ENCODE measurements at places on chromosomes 6 and 20.

- no peak for DNase-seq
Observed at GRCh38 chr6:24844903-24845302, 46.2 kb upstream of the ARMH2 start.

DNA sequence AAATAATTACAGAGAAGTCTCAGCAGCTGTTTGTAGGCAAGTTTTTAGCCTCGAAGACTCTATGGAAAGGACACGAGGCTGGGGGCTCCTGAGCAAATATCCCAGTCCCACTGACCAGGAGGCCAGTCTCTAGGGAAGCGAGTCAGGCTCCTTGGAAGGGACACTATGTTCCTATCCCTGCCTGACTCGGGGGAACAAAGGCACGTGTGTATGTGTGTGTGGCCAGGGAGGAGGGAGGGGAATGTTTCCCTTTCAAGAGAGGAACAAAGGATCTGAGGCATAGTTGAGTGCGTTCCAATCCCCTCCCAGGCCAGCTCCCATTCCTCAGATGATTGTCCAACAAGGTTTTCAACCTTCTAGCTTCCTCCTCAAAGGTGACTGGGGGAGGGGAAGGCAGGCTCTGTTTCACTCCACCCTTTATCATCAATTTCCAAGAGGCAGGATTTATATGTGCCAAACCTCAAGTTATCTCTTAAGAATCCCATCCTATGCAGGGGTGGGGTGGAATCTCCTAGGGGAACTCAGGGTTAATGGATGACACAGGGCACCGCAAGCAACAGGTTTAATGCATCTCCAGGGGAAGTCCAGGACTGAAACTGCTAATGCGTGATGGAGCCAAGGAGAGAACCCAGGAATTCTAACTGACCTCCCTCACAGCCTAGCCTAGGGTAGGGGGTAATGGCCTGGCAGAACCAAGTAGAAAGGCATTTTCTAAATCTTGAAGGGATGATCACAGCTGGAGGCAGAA lies 9.9 kb downstream of the BCL2L1 start:
- no peak for DNase-seq

- no peak for DNase-seq
Observed at GRCh38 chr6:30922447-30922852, 8.4 kb downstream of the VARS2 start.

DNA sequence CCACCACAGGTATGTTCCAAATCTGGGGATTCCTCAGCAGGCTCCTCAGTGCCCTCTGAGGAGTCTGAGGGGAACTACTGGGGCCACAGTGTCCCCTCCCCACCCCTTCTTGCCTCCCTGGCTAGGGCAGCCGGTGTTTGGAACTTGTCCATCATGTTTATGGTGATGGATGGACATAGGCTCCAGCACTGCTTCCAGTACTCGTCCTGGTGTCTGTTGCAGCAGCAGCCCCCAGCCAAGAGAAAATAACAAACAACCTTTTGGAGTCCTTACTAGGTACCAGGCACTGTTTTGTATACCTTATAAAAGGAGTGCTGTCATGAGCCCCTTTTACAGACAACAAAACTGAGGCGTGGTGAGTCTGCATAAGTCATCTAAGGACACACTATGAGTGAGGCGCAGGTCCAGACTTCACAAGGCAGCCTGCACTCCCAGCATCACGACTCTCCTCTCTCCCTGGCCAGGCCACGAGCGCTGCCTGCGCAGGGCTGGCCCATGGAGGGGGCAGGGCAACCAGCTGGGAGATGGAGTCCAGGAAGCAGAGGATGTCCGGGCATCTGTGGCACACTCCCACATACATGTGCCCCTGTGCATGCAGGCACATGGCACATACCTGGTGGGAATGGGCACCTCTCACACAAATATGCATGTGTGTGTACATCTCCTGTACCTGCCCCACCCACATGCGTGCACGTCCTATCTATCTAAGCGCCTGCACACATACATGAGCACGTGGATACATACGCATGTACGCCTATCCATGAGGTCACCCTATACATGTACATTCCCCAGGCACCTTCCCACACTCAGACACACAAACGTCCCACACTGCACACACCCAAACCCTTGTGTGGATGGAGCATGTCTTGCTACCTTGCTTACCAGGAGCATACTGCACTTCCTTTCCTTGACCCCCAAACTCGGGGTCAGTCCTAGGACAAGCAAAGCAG lies 152.7 kb downstream of the VEGFA start:
- DNase-seq, result no peak

DNA sequence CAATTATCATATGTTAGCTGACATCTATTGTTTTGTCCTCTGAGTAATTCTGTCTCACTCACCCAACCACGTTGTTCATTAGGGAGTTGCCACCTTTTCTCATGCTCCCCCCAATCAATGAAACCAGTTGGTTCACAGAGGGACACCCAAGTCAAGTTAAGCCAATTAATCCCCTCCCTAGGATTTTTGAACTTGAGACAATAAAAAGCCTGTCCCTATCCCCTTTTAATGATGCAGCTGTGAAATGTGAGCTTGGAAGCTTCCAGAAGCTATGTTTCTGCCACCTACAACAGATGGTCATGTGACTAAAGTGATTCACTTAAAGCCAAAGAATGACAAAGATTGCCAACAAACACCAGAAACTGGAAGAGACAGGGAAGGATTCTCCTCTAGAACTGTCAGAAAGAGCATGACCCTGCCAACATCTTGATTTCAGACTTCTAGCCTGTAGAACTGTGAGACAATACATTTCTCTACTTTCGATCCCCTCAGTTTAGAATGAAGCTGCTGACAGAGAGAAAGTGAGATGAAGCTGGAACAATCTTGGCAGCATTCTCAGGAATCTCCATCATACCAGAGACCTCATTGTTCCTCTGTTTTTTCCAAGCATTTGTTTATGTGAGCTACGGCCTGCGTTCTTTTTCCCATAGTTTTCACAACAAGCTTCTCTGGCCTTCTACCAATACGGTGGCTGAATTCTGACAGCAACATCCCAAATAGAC lies 57.8 kb upstream of the TPD52L1 start:
- DNase-seq, result no peak

- DNase-seq, result no peak
Observed at GRCh38 chr6:107409942-107410341, 49.4 kb downstream of the PDSS2 start.

DNA sequence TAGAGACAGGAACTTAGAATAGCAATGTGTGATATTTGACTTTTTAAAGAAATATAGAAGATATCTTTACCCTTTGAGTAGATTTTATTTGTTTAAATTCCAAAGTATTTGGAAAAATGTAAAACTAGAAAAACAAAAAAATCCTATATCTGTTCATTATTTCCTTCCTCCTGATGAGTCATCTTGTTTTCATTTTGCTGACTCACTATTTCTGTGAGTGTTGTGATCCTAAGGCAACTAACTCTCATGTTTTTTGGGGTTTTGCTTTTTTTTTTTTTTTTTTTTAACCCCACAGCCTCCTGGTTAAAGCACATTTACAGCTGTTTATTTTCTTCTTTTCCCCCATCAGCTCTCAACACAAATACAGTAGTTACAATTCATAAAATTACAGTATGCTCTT lies 37.8 kb upstream of the THEMIS start:
- peak; percentile 61 for DNase-seq

DNA sequence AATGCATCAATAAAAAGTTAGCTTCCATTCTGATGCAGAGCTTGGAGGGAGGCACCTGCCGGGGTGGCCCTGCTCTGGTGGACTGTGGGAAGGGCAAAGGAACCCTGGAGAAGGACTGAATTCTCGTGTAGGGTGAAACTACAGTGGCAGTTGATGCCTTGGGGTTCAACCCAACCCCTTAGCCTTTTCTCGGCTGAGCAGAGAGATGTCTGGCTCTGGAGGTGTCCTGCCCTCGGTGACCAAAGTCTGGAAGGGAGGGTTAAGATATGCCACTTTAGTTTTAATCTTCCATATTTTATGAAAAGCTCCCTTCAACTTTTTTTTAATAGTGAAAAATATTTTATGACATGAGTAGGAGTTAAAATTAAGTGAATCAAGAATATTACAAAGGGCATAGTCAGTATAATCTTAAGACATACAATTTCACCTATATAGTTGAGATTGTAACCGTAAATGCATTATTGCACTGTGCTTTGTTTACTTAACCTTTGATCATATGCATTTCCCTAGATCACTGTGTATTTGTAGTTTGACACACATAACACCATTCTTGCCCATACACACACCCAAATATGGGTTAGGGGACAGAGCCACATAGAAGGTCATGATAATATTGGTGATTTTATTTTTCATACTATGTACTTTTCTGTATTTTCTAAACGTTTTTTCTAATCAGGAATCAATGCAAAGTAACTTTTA lies 179.6 kb downstream of the MCHR2 start:
- no peak for DNase-seq

DNA sequence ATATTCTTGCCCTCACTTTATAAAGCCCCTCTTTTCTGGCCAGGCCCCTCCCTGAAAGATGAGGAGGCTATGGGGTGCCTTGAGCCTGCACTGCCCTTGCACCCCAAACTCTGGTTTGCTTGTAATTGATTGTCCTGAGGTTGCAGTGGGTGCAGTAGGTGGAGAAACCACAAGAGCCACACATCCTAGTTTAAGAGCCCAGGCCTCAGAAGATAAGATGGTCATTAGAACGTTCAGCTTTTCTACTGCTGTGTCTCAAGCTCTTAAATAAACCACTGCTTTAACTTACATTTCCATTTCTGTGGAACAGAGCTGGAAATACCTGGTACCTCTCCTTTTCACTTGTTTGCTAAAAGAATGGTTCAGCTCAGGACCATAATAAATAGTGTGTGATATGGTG lies 9.0 kb downstream of the MRAP2 start:
- DNase-seq, result no peak

GRCh38 chr20:15875446-15875845 lies 697.8 kb downstream of the KIF16B start:
- DNase-seq, result no peak

DNA sequence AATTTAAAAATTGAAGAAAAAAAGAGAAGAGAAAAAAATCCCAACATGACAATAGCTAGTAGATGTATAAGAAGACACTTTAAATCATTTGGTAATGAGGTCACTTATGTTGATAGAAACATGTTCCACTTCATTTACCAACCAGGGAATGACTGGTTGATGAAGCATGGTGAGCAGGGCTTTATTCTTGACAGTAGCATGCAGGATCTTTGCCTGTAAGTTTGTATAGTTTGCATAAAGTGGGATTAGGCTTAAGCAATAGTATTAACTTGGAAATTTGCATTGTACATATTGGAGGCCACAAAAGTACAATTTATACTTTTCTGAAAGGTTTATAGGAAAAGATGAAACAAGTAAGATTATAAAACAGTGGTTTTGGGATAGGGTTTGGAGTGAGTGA lies 67.0 kb downstream of the NOX3 start:
- no peak for DNase-seq

GRCh38 chr20:8449123-8449522 lies 317.1 kb downstream of the PLCB1 start:
- no peak for DNase-seq

GRCh38 chr6:130473886-130474285 lies 108.1 kb downstream of the TMEM200A start:
- DNase-seq, result peak; percentile 9

DNA sequence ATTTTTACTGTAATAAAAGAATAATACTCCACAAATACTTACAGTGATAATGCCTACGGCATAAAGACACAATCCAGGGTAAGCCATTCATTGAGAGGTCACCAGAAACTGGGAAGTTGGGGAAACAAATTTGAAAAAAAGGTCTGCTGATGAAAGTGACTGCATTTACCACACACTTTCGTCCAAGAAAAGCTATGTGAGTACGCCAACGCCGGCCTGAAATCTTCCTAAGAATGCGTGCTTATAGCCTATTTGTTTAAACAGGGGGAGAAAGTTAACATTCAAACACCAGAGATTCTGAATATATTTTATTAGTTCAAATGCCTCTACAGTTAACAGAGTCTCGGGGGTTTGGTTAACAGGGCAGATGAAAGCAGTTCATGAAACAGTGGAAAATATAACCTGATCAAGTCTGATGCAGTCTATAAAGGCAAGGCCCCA lies 657 bp upstream of the LTV1 start:
- no peak for DNase-seq

DNA sequence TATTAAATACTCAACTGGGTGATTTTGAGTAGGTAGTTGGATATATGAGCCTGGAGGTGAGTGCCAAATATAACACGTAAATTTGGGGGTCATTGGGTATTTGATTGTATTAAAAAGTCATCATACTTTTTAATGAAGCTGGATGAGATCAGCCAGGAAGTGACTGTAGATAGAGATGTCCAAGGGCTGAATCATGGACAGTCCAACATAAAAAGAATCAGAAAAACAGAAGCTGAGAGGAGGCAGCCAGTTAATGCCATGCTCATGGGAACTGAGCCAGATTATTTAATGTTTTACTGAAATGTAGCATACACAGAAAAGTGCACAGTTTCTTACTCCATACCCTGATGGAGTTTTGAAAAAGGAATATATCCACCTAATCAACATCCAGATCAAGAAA lies 435.5 kb upstream of the PLCB4 start:
- no peak for DNase-seq

DNA sequence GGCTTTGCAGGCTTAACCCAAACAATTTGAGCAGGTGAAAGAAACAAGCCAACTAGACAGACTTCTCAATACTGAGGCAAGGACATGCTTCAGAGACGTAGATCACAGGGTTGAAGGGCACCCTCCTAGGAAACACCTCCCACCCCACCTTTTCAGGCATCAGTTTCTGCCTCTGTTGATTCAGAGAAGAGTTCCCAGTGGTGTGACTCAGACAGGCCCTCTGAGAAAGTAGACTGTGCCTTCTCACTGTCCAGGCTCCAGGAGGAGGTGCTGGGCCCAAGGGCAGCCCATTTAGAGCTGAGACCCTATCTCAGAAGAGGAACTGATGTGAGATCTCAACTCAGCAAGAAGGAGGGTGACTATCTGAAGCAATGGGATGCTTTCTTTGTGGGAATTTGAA lies 108.1 kb downstream of the FAM50B start:
- no peak for DNase-seq

- no peak for DNase-seq
Observed at GRCh38 chr6:133730881-133731280, 158.0 kb upstream of the TCF21 start.

GRCh38 chr6:159013229-159013628 lies 13.2 kb upstream of the RSPH3 start:
- no peak for DNase-seq

- no peak for DNase-seq
Observed at GRCh38 chr6:43977404-43978111, 149.7 kb downstream of the MRPL14 start.

GRCh38 chr6:155408981-155409380 lies 46.7 kb downstream of the NOX3 start:
- no peak for DNase-seq

GRCh38 chr6:33875141-33875581 lies 71.4 kb upstream of the MLN start:
- no peak for DNase-seq
